ENCODE measurements at places on chromosomes 11 and 22.

- no peak for DNase-seq
- H3K27me3 ChIP-seq, result no peaks in the 10 kb centered on the region
- H3K4me3 ChIP-seq, result no peak overlapping the region
- H3K36me3 ChIP-seq, result no peaks in the 10 kb centered on the region
- H3K4me1 ChIP-seq, result peaks cover 3% of the 10 kb centered on the region
Measured at GRCh38 chr11:31960126-31960525, 130.7 kb upstream of the RCN1 start.

GRCh38 chr11:86369668-86370067 is 5.0 kb upstream of the CCDC81 start:
- no peak overlapping the region for H3K4me3 ChIP-seq
- H3K36me3 ChIP-seq, result no peaks in the 10 kb centered on the region
- peaks cover 11% of the 10 kb centered on the region for H3K27me3 ChIP-seq
- H3K27ac ChIP-seq, result no peak overlapping the region
- peaks cover 7% of the 10 kb centered on the region for H3K4me1 ChIP-seq
- DNase-seq, result no peak

- no peaks in the 10 kb centered on the region for H3K27me3 ChIP-seq
- DNase-seq, result no peak
Measured at GRCh38 chr11:36453678-36454077, 56.4 kb downstream of the TRAF6 start.

DNA sequence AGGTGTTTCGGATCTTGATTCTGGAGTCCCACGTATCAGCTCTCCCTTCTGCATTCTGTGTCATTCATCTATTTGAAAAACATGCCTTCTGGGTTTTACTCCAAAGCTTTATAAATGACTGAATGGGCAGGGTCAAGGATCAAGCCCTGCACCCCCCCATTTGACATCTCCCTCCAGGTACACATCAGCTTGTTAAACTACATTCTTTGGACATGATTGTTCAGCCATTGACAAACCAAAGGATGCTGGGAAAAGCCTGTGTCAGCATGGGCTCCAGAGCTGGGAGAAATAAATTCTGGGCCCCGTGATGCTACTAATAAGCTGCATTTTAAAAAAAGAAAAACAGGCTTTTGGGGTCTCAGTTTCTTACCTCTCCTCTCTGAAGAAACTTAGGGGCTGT is 103.7 kb downstream of the DSCAML1 start:
- no peak overlapping the region for H3K4me3 ChIP-seq
- DNase-seq, result no peak
- no peaks in the 10 kb centered on the region for H3K36me3 ChIP-seq

GRCh38 chr11:105611572-105612441 is 1.9 kb downstream of the GRIA4 start:
- no peak overlapping the region for H3K4me3 ChIP-seq
- peaks cover 25% of the 10 kb centered on the region for H3K4me1 ChIP-seq
- no peak overlapping the region for H3K27ac ChIP-seq
- peaks cover 46% of the 10 kb centered on the region for H3K27me3 ChIP-seq
- DNase-seq, result no peak
- no peaks in the 10 kb centered on the region for H3K36me3 ChIP-seq

GRCh38 chr22:40121461-40121860 is 56.3 kb upstream of the TNRC6B start:
- peak overlapping the region; percentile 57 for H3K27ac ChIP-seq
- H3K4me1 ChIP-seq, result peaks cover 64% of the 10 kb centered on the region
- H3K27me3 ChIP-seq, result no peaks in the 10 kb centered on the region
- DNase-seq, result no peak

- DNase-seq, result no peak
- peaks cover 20% of the 10 kb centered on the region for H3K4me1 ChIP-seq
- no peak overlapping the region for H3K4me3 ChIP-seq
- H3K27ac ChIP-seq, result no peak overlapping the region
Measured at GRCh38 chr11:32428665-32429303, 6.6 kb downstream of the WT1 start.

DNA sequence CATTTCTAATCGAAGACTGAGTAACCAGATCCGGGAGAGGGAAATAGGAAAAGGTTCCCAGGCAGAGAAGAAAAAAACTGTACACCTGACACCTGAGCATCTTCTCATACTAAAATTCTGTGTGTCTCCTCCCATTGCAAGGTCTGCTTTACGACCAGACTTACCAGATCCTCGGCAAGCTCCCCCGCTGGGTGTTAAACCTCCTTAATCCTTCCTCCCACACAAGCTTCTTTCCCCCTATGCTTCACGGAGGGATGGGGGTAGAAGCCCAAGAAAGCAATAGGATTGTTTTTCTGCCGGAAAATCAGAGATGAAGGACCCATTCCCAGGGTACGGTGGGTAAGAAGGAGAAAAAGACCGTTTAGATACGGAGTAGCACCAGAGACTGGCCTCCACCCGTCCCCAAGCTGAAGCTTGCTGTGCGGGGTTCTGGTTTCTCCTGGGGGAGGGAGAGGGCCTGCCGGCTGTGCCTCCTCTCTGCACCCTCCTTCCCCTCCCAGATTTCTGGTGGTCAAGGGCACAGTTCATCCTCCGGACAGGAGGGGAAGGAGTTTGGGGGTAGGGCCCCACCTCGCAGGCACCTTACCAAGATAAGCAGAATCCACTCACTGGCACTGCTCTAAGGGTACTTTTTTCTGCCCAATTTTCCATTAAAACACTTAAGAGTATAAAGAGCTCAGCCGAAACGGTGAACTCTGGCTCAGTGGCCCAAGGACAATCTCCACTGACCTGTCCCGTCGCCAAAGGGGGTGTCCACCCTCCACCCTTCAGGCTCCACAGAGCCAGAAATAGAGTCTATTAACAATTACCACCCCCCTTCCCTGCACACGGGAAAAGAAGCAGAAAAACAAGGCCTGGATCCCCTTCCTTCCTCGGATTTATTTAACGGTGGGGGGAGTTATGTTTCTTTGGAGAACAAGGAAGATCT is 1.2 kb downstream of the TOB2 start:
- peaks cover 24% of the 10 kb centered on the region for H3K4me1 ChIP-seq
- H3K27me3 ChIP-seq, result no peaks in the 10 kb centered on the region
- peak overlapping the region; percentile 95 for H3K27ac ChIP-seq
- H3K4me3 ChIP-seq, result peak overlapping the region; percentile 92
- peaks cover 69% of the 10 kb centered on the region for H3K36me3 ChIP-seq

- peaks cover 6% of the 10 kb centered on the region for H3K4me1 ChIP-seq
- DNase-seq, result no peak
- peak overlapping the region; percentile 72 for H3K27ac ChIP-seq
- H3K27me3 ChIP-seq, result no peaks in the 10 kb centered on the region
Measured at GRCh38 chr11:117220568-117220967, 11.3 kb downstream of the PCSK7 start.

GRCh38 chr22:27642104-27642800 is 159.3 kb downstream of the MN1 start:
- H3K27ac ChIP-seq, result no peak overlapping the region
- H3K4me1 ChIP-seq, result no peaks in the 10 kb centered on the region
- no peak for DNase-seq
- H3K36me3 ChIP-seq, result no peaks in the 10 kb centered on the region

DNA sequence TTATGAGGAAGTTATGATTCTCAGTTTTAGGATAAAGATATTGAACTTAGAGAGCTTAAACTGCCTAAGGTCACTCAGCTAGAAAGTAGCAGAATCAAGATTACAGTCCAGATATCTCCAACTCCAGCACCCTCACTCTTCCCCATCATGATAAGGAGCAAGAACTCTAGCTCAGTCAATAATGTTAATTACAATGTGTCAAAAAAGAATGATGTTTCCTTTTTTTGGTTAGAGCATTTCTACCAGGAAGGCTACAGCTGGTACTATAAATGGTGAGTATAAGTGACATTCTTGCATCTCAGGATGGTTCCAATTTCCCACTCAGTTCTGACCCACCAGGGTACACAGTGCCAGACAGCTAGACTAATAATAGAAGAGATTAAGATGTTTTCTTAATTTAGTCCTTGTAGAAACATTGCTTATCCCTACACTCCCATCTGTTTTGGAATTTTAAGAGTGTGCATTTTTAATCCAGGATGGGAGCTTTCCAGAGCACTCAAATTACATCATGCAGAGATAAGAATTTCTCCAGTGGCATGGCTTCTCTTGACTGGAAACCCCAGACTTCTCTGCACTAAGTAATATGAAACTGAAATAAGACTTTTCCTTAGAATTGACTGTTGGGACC is 21.6 kb upstream of the BBOX1 start:
- H3K4me3 ChIP-seq, result no peak overlapping the region
- H3K4me1 ChIP-seq, result no peaks in the 10 kb centered on the region
- H3K36me3 ChIP-seq, result no peaks in the 10 kb centered on the region
- H3K27ac ChIP-seq, result no peak overlapping the region

- peak; percentile 42 for DNase-seq
- no peak overlapping the region for H3K4me3 ChIP-seq
- H3K27me3 ChIP-seq, result no peaks in the 10 kb centered on the region
- H3K27ac ChIP-seq, result peak overlapping the region; percentile 87
- H3K4me1 ChIP-seq, result peaks cover 62% of the 10 kb centered on the region
- H3K36me3 ChIP-seq, result peaks cover 37% of the 10 kb centered on the region
Measured at GRCh38 chr11:118908901-118909618, 16.7 kb downstream of the BCL9L start.

GRCh38 chr22:47065756-47066615 is 303.5 kb downstream of the TBC1D22A start:
- H3K27me3 ChIP-seq, result no peaks in the 10 kb centered on the region
- H3K36me3 ChIP-seq, result peaks cover 36% of the 10 kb centered on the region
- H3K4me1 ChIP-seq, result peaks cover 22% of the 10 kb centered on the region
- DNase-seq, result no peak
- no peak overlapping the region for H3K4me3 ChIP-seq

DNA sequence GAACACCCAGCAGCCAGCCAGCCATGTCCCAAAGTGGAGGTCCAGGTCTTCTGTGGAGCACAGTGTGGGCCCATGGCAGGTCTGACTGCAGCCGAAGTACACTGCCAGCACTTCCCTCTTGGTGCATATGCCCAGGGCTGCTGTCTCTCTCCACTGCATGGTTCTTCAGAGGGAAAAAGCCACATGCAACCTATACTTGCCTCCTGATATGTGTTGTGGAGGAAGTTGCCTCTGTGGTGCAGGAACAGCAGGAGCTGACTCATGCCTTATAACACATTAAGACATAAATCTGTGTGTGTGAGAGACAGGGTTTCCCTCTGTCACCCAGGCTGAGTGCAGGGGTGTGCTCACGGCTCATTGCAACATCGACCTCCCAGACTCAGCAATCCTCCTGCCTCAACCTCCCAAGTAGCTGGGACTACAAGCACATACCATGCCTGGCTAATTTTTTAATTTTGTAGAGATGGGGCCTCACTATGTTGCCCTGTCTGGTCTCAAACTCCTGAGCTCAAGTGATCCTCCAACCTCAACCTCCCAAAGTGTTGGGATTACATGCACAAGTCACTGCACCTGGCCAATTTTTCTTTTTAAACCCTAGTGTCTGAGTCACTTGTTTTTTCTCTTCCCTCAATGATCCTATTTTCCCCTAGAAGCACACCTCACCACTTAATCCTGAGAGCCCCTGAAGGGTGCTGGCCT is 98.8 kb downstream of the MPPED2 start:
- H3K27ac ChIP-seq, result no peak overlapping the region
- no peaks in the 10 kb centered on the region for H3K36me3 ChIP-seq
- peaks cover 4% of the 10 kb centered on the region for H3K27me3 ChIP-seq
- DNase-seq, result no peak

DNA sequence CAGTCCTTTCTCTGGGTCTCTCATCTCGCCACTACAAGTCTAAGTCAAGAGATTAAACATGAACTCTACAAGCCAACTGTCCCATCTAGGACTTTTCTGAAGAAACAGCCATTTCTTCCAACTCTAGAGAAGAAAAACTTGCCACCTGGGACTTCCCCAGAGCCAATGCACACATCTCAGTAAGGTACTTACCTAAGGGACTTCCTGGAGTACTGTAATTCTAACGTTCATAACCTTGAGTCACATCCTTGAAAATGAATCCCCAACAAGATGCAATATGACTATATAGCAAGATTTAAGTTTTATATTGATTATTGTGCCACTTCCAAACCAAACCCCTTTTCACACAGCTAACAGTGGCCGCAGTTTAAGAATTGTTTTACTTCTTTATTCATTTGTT is 11.9 kb upstream of the ISX start:
- H3K27ac ChIP-seq, result no peak overlapping the region
- H3K27me3 ChIP-seq, result peaks cover 30% of the 10 kb centered on the region
- H3K36me3 ChIP-seq, result no peaks in the 10 kb centered on the region
- H3K4me3 ChIP-seq, result no peak overlapping the region
- no peak for DNase-seq

DNA sequence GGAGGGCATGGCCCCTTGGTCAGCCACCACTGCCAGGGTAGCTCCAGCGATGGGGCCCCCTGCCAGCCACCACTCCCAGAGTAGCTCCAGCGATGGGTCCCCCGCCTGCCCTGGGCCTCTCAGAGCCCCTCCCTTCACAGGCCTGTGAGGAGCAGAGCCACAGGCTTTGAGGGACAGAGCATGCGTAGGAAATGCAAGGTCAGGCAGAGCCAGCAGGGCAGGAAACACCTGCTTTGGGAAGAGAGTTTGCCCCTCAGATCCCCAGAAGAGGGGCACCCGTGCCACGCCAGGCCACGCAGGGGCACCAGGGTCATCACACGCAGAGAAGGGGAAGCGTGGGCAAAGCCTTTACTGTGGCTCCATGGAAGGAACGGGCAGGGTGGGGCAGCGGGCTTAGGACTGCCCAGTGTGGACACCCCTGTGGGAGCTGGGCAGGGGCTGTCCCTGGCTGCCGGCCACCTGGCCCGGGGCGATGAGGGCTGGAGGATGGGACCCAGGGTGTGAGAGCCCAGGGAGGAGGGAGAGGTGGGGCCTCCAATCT is 477.8 kb downstream of the BRD1 start:
- H3K4me3 ChIP-seq, result no peak overlapping the region
- no peaks in the 10 kb centered on the region for H3K36me3 ChIP-seq
- DNase-seq, result no peak
- H3K27me3 ChIP-seq, result peaks cover 46% of the 10 kb centered on the region

GRCh38 chr11:111302298-111302697 is 4.0 kb downstream of the POU2AF3 start:
- H3K27me3 ChIP-seq, result peaks cover 69% of the 10 kb centered on the region
- H3K36me3 ChIP-seq, result no peaks in the 10 kb centered on the region
- no peak overlapping the region for H3K27ac ChIP-seq
- no peak overlapping the region for H3K4me3 ChIP-seq
- peaks cover 6% of the 10 kb centered on the region for H3K4me1 ChIP-seq

GRCh38 chr11:115665958-115666357 is 161.7 kb upstream of the CADM1 start:
- H3K27ac ChIP-seq, result no peak overlapping the region
- no peaks in the 10 kb centered on the region for H3K36me3 ChIP-seq
- no peak for DNase-seq
- H3K4me3 ChIP-seq, result no peak overlapping the region

GRCh38 chr11:23112987-23113886 is 253.0 kb upstream of the CCDC179 start:
- H3K27me3 ChIP-seq, result no peaks in the 10 kb centered on the region
- H3K4me3 ChIP-seq, result no peak overlapping the region
- H3K36me3 ChIP-seq, result no peaks in the 10 kb centered on the region
- no peak overlapping the region for H3K27ac ChIP-seq
- no peak for DNase-seq
- H3K4me1 ChIP-seq, result no peaks in the 10 kb centered on the region

DNA sequence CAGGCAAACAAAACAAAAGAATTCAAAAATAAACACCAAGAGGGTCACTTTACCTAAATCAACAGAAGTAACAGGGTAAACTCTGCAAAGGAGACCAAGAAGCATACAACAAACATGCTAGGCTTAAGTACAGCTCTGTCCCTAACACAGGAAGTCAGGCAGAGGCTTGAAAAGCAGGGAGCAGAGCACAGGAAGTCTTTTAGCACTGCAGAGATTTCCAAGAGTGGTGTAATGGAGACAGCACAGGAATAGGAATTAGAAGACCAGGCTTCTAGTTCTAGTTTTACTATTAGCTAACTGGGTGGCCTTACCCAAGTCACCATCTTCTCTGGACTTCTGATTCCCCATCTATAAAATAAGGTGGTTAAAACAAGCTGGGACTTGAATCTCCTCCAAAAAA is 1.9 kb downstream of the RBFOX2 start:
- no peaks in the 10 kb centered on the region for H3K36me3 ChIP-seq
- H3K4me1 ChIP-seq, result peaks cover 36% of the 10 kb centered on the region
- H3K27ac ChIP-seq, result no peak overlapping the region

All from activated T-cell treated with anti-CD3 and anti-CD28 coated beads, Interleukin-2, amount 50 U/mL, for 24 hours (primary cell).